ENCODE measurements at places on chromosomes 16 and 17.

- DNase-seq: peak; percentile 97
Observed at GRCh38 chr16:4309833-4310266, 6.0 kb upstream of the GLIS2 start.

DNA sequence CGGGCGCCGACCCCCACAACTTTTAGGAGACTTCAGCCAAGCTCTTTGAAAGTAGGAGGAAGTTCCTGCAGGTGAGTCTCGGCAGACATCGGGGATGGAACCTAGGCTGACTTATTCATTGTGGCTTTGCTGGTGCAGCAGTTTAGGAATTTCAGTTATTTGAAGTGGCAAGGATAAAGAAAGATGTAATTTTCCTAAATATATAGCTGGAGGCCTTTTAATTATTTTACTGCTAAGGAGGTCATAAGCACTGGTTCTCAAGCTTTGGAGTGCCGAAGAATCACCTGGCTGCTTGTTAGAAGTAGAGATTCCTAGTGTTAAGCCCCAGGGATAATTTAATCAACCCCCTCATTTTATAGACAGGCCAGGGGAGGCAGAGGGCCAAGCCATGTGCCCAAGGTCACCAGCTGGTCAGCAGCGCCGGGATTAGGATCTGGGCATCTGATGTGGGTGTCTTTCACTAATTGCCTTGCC, 28.9 kb upstream of the BCAR1 start:
- DNase-seq: no peak

DNA sequence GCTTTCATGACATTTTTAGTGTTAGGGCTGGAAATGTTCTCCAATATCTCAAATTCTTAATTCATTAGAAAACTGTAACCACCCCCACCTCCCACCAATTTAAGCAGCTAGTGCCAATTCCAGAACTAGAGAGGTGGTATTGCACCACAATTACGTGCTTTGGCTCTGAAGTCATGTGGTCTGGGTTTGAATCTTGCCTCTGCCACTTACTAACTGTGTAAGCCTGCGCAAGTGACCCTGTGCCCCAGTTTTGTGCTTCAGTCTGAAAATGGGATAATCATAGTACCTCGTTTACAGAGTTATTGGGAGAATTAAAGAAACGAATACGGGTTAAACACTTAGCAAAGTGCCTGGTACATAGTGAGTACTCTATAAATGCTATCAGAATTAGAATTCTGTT, 14.2 kb upstream of the MPHOSPH6 start:
- no peak for DNase-seq

DNA sequence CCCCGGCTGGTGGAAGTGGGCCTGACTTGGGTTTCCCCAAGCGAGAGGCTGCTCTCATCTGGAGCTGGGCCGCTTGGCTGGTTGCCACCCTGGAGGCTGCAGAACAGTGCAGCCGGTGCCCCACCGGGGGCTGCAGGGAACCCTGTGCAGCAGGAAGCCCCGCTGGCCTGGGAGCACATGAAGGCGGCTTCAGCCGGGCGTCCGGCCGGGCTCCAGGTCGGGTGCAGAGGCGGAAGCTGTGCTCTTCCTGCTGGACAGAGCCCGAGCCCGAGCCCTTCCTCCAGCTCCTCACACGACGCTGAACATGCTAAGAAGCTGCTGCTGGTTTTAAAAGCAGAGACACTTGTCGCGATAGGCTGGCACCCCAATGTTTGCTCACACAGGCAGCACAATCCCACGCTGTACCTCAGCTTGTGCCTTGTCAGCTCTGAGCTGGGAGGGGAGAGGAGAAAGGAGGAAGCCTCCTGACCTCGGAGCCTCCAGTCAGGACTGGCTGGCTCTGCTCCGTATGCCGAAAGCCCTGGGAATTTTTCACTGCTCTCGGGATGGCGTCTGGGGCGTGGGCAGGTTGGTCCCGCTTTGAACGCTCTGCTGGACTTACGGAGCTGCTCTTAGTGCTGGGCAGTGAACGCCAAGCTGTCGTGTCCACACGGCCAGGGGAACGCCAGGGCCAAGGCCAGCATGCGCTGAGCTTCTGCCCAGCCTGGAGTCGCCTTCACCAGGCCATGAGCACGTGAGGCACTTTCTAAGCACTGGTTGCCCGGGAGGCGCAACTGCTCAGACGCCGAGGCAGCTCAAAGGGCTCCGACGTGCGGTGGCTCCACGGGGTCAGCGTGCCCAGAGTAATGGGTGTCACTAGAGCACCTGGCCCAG, 8.8 kb downstream of the CDK5R1 start:
- no peak for DNase-seq

DNA sequence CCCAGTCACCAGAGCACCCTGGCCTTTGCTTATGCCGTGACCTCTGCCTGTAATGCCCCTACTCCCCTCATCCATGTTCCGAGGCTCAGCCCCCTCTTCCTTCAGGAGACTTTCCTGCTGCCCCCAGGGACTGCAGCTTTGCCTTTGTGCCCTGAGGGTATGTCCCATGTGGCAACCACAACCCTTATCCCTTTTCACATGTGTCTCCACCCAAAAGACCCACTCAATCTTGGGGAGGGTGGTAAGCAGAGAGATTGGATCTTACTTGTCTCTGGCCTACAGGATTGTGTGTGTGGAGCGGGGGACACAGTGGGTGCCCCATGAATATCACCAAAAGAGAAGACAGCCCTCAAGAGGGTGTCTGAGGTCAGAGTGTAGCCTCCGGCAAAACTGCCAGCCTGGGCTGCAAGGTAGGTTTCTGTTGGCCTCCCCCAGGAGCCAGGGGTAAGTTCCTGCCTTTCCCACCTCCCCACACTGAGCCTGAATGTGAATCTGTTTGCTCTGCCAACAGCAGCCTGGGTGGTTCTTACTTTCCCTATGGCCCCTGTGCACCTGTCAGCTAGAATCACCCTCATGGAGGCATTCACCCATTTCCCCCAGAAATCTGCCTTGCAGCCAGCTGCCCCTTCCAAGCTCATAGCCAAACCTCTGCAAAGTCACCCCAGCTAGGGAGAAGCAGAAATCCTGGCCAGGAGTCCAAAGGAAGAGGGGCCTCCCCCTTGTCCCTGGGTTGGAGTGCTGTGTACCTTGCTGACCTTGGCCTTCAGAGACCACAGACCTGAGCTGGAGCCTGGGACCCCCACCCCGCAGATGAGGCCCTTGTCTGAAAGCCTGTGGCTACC, 11.5 kb upstream of the C17orf113 start:
- peak; percentile 72 for DNase-seq
